ENCODE measurements at places on chromosomes 5 and 9.

GRCh38 chr5:16902846-16903245 lies 33.2 kb downstream of the MYO10 start:
- no peak for DNase-seq

DNA sequence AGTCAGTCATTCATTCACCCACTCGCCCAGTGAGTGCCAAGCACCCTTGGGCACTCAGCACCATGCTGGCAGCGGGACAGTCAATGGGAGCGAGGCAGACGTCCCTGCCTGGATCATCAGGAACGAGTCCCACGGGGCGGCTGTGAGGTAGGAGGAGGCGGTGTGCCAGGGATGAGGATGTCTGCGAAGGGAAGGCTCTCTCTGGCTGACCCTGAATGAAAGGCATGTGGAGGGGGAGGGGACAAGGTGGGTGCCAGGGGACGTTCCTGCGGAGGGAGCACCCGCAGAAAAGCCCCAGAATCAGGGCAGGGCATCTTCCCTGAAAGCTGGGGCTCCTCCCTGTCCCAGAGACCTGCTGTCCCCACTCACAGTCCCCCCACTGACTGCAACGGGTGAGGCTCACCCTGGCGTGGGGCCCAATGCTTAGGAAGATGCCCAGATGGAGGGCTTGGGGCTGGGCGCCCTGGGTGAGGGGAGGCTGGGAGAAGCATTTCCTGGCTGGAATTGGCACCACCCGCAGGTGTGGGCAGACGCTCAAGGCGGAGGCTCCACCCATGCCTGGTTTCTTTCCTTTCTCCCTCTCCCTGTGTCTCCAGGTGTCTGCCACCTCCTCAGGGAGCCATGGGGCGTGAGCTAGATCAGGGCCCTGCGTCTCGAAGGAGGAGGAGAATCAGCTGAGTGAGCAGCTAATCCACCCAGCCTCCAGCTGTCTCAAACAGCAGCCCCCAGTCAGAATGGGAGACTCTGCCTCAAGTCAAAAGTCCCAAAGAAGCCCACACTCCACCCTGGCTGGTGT lies 179.0 kb upstream of the PPP1R26 start:
- DNase-seq: no peak

DNA sequence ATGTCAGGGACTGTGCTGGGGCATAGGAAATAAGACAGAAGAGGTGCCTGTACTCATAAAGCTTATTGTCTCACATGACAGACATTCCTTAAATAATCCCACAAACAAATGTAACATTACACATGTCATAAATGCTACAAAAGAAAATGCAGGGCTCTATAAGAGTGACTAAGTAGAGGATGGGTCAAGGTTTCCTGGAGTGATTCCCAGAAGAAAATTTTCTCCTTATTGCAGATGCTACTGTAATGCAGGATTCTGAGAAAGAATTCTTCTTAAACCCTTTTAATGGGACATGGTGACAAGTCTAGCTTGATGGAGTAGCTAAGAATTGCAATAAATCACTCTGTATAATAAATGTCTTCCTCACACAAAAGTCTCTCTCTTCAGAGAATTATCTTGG lies 55.7 kb downstream of the SH3TC2 start:
- DNase-seq: no peak

DNA sequence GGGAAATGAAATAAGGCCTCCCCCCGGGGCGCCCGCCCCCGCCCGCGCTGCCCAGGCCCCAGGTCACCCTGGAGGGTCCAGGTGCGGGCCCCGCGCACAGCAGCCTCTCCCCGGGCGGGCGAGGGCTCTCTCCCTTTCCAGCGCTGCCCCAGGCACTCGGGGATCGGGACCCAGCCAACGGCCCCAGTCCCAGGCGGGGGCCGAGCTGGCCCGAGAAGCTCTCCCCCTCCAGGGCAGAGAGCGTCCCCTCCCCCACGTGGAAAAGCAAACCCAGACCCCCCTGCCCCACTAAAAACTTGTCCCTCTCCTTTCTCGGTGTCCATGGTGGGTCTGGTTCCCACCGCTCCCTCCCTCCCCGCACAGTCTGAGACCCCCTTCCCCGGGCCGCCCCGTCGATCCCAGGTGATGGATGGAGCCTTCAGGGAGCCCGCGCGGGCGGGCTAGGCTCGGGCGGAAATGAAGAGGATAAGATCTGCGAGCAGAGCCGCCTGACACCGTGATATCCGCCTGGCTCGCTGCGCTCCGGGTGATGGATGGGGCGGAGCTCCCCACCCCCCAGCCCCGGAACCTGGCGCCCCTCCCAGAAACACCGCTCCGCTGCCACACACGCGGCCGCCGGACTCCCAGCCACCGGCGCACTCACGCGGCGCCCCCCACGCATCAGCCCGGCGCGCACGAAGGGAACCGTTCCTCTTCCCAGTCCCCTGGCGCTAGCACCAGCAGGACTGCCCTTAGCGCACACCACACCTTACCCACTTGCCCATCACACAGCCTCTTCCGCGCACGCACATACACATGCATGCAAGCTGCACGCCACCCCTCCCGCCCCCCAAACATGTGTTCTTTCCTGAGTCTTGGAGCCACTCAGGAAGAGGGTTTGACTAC lies 81.7 kb upstream of the ZBTB43 start:
- DNase-seq: peak; percentile 38

GRCh38 chr5:66558560-66558959 lies 37.6 kb upstream of the MAST4 start:
- no peak for DNase-seq

DNA sequence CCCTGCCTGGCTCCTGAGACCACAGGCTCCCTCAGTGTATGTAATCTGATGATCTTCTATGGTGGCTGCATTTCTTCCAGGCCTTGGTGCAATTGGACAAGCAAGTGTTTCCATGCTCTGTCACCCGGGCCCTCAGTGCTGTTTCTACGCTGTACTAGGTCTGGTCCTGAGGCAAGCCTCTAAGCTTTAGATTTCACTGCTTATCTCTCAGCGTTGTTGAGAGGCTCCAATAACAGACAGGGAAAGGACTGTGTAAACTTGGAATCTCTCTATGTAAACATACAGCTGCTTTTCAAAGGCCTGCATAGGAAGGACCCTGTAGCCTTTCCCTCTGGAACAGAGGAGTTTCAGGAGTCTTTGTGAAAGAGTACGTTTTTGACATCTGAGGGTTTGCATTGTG lies 38.6 kb upstream of the NFIB start:
- DNase-seq: no peak
